Liver (tissue), 10 donors: ENCODE measurements at places on chromosomes 3 and 15. TPM values are rescaled to one million over a fixed set of nuclear protein-coding genes. Genes with fewer than 3 reads are reported as not detected.

The MESD gene
- total RNA-seq, result 15.3 TPM

The CELF6 gene
- total RNA-seq, result 0.92 TPM

The GLDN gene
- 1.4 TPM for total RNA-seq

The CISH gene
- 30.6 TPM for total RNA-seq

The SOX14 gene
- total RNA-seq, result not detected

The TLE3 gene
- total RNA-seq, result 8.5 TPM

The ZNF620 gene
- total RNA-seq, result 7.1 TPM

The RTP1 gene
- total RNA-seq, result not detected

The SLC30A4 gene
- total RNA-seq, result 5.6 TPM

The ZPLD1 gene
- total RNA-seq, result 0.23 TPM

The GOLGA8M gene
- 0.75 TPM for total RNA-seq

The ACTC1 gene
- not detected for total RNA-seq

The ARGFX gene
- not detected for total RNA-seq

The NAA50 gene
- total RNA-seq, result 162 TPM

The RCN2 gene
- total RNA-seq, result 12.0 TPM
